Kidney tubule cell (primary cell): ENCODE measurements at places on chromosomes 16 and 17.

DNA sequence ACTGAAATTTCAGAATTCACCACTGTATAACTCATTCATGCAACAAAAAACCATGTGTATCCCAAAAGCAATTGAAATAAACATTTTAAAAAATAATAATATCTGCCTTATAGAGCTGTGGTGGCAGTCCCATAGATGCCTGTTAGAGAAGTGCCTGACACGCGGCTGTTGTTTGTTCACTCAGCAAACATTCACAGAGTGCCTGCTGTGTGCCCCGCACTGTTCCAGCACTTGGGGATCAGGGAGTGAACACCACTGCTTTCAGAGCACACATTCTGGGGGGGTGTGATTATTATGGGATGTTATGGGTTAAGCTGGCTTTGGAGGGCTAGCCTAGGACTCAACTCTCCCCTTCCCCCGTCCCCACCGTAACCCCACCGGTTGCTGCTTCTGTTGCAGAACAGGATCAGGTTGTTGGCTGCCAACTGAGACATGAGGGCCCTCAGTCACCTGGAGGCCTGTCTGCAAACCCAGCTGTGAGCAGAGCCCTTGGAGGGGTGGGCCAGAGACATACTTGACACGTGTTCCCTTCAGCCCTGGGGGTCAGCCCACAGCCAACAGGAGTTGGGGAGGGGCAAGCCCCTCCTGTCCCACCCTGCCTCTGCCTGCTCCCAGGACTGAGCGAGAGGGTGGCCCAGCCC, 103.3 kb upstream of the CIBAR2 start:
- no peak for DNase-seq

- peak; percentile 60 for DNase-seq
Observed at GRCh38 chr17:43880420-43880991, 26.8 kb downstream of the MPP2 start.

GRCh38 chr16:9040800-9041412, 50.5 kb upstream of the HAPSTR1 start:
- no peak for DNase-seq

DNA sequence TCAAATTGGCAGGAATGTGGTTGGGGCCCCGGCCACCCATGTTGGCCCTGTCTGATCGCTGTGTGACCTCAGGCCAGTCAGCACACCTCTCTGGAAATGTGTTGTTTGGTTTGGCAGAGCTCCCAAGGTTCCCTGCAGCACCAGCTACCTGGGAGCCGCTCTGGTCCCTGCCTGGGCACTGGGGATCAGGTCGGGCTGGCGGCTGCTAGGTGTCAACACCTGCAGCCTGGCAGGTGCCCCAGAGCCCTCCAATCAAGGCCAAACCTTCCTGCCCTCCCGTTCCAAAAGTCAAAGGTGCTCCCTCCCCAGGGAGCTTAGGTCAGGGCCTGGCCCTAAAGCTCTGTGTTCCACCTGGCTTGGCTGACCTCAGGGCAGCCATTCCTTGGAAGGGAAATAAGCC, 55.9 kb downstream of the ZDHHC7 start:
- no peak for DNase-seq

- DNase-seq = peak; percentile 58
Observed at GRCh38 chr17:34226011-34226743, 28.9 kb upstream of the CCL2 start.

DNA sequence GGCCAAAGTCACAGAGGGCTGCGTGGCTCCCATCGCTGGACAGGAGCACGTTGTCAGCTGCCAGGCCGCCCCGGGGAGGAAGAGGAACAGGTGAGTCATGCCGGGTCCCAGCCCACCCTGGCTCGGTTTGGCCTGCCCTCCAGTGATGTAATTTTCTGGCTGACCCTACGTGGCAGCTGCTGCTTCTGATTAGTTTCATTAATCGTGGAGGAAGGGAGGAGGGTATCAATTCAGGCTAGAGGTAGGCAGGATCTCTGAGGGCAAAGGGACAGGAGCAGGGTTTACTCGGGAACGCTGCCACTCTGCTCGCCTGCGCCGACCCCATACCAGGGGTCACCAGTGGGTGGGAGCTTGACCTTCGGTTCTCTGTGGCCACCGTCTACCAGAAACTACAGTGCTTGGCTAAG, 11.7 kb upstream of the SPATA32 start:
- DNase-seq = no peak
